ENCODE measurements at places on chromosomes 2 and 18.

- peak; percentile 29 for DNase-seq
Measured at GRCh38 chr18:45275367-45276113, 339.7 kb upstream of the SLC14A2 start.

GRCh38 chr2:207151048-207151447, 14.7 kb downstream of the KLF7 start:
- no peak for DNase-seq

- no peak for DNase-seq
Measured at GRCh38 chr18:48582946-48583345, 44.1 kb downstream of the CTIF start.

DNA sequence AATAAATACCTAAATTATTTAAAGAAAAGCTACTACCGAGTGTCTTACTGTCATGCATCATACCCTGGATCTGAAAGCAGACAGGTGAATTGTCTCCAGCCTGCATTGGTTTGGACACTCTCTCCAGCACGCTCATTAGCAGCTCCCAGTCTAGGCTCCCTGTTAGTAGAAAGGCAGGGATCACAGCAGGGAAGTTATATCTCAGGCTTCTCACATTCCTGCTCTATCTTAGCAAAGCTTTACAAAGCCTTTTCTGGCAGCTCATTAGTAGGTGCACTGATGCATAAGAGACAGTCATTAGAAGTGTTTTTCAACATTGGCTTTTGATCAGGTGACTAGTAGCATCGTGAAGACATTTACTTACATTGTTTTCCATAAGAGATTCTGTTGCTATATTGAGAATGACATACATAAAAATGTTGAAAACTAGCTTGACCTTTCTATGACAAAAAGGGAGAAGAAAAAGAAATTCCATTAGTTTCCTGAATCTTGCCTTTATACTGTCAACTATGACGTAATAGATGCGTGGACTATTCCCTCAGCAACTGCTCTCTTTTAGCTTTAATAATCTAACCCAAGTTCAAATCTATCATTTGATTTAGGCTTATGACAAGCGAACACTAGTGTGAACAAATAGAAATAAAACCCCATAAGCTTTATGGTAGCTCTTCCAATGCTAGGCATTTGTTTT, 408.7 kb upstream of the KCNH7 start:
- DNase-seq, result no peak

DNA sequence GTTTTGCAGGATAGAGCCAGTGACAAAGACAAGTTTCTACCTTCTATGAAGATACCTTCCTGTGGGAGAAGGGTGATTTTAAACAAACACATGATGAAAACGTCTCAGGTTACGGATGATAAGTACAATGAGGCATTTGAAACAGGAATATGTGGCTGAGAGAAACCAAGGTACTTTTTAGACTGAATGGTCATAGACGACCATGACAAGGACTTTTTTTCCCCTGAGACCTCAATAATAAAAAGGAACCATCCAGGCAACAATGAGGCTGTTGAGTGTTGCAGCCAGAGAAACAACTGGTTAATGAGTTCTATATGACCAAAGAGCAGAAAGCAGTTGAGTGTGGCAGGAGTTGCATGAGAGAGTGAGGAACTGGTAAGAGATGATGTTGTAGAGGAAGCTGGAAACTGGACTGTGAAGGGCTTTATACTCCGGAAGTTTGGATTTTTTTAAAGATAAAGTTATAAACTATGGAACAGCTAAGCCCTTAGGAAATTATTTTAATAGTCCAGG, 306.1 kb upstream of the CYRIA start:
- DNase-seq, result no peak

DNA sequence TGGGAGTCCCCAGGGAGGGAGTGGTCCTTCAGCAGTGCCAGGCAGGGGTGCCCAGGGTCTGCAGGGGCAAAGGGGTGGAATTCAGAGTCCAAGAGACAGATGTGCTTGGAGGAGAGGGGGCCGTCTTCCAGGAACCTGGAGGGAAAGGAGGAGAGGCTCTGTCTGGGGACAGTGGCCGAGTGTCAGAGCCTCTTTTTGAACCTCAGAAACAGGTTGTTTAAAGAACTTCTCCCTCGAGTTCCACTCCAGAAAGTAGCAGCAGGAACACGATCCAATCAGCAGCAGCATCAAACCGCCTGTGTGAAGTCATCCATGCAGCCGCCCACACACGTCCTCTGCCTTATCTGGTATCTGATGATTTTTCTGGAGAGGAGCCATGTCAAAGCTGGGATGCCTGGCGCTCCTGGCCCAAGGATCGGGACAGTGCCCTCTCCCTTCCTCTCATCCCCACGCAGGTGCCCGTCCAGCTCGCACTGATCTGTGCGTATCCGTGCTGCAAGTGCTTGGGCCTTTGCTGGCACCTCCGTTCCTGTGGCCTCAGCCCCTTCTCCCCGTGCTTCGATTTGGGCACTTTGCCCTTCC, 205.1 kb downstream of the NDUFA10 start:
- no peak for DNase-seq

DNA sequence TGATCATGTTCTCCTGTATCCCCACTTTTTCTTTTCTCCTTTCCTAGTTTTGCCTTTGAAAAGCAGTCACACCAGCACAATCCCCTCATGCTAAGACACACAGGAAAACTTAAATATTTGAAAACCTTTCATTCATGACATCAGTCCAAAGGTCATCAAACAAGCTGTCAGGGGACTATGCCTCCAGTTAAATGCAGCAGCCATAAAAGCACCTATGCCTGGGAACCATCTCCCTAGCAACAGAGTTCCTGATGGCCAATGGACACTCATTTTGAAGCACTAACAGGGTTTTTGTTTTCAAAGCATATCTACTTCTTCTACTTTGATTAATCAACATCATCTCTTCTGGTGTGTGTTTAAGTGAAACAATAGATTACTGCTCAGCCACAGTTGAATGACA, 286.4 kb upstream of the PARD3B start:
- no peak for DNase-seq

GRCh38 chr18:49094136-49094535, 143.4 kb upstream of the SMAD7 start:
- DNase-seq, result peak; percentile 72

GRCh38 chr2:141021611-141022010, 1109.2 kb downstream of the LRP1B start:
- DNase-seq, result no peak

- DNase-seq, result no peak
Measured at GRCh38 chr2:61471905-61472805, 1.3 kb upstream of the USP34 start.
